Activated gamma-delta T cell (primary cell): ENCODE measurements at places on chromosomes 3 and 15.

GRCh38 chr3:4675704-4676103, 182.6 kb downstream of the ITPR1 start:
- no peak for DNase-seq

- no peak for DNase-seq
These were observed 47.4 kb downstream of the TJP1 start for GRCh38 chr15:29774900-29775299.

DNA sequence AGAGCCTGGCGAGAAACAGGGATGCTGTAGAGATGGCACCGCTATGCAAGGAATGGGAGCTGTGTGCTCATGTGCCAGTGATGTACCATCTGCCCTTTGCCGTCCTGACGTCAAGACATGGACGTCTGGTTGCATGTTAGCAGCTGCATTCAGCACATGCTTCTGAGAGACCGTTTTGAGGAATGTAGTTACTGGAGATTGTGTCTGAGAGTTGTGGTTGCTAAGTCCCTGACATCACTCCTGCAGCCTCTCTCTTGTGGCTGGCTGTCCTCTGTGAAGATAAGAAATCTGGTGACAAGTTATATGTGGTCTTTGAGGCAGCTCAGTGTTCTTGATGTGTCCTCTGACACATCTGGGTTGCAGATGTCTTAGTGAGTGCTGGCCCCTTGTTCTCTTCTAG, 165.1 kb downstream of the APBA2 start:
- no peak for DNase-seq

DNA sequence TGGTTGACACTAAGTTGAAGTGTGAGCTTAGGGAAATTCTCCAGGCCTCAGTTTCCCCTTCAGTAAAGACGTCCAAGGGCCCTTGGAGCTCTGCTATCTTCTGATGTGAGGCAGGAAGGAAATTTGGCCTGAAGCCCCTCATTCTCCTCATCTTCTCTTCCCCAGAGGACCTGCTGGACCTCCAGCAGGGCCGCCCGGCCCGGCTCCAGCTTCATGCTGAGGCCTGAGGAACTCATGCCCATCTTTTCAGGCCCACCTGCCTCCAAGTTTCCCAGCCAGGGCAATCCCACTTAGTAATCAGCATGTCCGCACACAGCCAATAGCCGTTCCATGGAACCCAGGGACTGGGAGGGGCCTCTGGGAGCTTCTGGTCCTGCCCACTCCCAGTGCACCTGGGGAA, 4.0 kb downstream of the LRRC15 start:
- no peak for DNase-seq

- no peak for DNase-seq
These were observed 59.7 kb downstream of the KCNAB1 start for GRCh38 chr3:156180077-156180476.

DNA sequence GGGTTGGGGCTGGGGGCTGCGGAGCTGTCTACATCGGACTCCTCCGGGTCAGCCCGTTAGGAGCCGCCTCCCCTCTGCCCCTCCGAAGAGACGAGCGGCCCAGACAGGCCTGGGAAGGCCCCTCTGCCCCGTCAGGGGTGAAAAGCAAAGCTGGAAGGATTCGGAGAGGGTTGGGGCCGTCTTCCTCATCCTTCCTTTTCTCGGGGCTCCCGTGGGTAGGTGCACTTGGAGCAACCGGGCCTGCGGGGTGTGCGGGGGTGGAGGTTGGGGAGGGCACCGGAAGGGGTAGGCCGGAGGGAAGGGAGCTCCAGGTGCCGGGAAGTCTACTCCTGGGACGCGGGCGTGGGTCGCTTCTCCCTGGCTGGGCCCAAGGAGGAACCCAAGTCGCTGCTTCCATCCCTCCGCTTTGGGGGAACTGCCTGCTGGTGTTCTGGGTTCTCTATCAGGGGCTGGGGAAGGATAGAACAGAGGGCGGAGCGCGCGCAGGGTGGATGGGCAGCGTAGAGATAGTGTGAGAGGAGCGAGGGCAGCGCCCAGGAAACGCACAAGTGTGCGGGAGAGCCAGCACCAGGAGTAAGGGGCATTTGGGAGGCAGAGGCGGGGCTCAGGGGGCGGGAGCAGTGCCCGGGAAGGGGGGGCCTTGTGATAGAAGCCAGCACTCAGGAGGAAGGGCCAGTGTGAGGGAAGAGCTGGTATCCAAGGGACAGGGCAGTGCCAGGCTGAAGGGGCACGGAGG, 590 bp downstream of the POLR2H start:
- DNase-seq = no peak

GRCh38 chr3:116440196-116440595, 5.1 kb downstream of the LSAMP start:
- DNase-seq = no peak

- DNase-seq = no peak
These were observed 530.5 kb downstream of the FHIT start for GRCh38 chr3:60720736-60721135.

DNA sequence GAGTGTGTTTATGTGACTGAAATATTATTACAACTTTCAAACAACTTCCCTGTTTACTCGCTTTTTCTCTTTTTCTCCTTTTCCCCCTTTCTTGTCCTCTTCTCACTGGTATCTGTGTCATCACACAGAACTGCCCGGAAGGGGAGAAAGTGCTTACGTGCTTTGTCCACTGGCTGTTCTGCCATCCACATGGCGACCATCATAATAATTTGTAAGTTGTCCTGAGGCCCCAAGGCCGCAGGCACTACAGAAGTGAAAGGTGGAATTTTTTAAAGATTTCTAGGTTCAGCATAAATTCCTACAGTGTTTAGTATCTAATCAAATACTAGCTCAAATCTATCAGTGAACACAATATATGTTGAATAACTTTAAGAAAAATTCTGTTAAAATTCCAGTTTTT, 26.7 kb upstream of the ABHD10 start:
- no peak for DNase-seq

- DNase-seq = no peak
These were observed 9.5 kb downstream of the SLCO2A1 start for GRCh38 chr3:134020135-134020680.
